Left cardiac atrium (tissue), 4 donors: ENCODE measurements at places on chromosomes 5 and 9.

DNA sequence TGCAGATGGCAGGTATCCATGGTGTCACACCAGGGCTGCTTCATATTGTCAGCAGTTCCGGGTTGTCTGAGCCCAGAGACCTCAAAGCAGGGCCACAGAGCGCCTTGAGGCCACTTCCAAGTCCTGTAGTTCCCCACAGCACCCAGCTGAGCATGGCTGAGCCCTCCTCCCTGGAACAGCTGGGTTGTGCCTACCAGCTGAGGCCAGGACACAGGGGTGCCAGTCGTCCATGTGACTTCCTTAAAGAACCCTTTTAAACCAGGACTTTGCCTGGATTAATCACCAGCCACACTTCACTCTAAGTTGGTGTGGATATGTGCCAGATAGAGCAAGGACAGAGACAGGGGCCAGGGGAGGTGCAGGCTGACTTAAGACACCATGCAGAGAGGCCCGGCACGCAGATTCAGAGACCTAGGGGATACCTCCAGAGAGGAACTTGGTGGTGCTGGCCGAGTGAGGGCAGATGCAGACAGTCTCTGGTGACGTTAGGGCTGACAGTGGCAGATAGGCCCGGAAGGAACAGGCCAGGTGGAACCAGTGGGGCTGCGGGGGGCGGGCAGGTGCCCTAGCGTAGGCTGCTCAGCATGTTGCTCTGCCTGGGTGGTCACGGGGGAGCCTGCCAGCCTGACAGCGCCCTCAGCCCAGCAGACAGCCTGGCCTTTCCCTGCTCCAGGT lies 142.7 kb downstream of the CACNA1B start:
- no peak for DNase-seq

DNA sequence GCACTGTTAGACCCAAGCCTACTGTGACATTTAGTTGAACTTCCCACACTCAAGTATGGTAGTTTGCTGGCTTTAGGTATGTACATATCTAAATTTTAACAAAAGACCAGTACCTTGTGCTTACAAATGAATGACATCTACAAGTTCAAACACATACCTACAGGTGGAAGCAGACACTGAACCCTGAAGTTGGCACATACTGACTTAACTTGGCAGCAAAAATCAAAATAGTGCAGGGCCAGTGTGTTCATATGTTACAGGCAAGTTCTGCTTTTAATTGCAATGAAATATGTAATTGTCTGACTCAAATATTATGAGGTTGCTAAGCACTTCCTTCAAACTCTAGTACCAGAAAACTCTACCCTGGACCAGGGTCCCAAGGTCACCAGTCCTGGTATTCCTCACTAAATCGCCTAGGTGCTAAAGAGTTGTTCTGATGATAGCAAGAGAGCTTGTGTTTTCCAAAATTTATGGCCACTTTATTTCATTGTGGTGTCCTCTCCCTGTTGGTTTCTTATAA lies 77.4 kb downstream of the MEGF10 start:
- DNase-seq: no peak

GRCh38 chr5:40521925-40522324 lies 157.8 kb upstream of the PTGER4 start:
- no peak for DNase-seq

DNA sequence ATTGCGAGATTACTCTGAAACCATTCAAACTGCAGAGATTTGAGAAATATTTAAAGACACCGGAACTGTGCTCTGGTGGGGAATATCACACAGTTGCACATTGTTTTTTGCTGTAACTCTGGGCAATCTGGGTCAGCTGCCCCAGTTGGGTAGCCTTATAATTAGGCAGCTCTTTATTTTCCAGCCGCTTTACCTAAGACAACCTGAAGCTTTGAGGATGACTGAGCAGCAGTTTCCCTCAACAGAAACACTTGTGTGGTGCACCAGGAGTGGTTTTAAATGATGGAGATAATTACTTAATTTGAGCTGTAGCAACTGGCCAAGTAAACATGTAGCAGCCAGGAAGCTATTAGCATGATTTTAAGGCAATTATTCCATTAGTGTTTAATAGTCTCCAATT lies 2.9 kb downstream of the PLCXD3 start:
- DNase-seq: no peak

GRCh38 chr5:17737092-17737491 lies 102.8 kb downstream of the TAF11L14 start:
- DNase-seq: no peak

- DNase-seq: peak; percentile 75
Measured at GRCh38 chr5:99060306-99061261, 131.8 kb upstream of the CHD1 start.

- no peak for DNase-seq
Measured at GRCh38 chr9:27108981-27109541, at the start of gene TEK. Gene TEK, plus strand, starts transcription at chr9:27109225. Its CDS starts 366 bp downstream, at chr9:27109591.

- DNase-seq: no peak
Measured at GRCh38 chr9:134225186-134225585, 60.8 kb upstream of the RNU6ATAC start.
